ENCODE measurements at places on chromosomes 11 and 22.

GRCh38 chr11:58222721-58223120 lies 6.0 kb downstream of the OR10Q1 start:
- no peaks in the 10 kb centered on the region for H3K27me3 ChIP-seq
- H3K27ac ChIP-seq = no peak overlapping the region
- no peaks in the 10 kb centered on the region for H3K4me1 ChIP-seq
- DNase-seq = no peak
- H3K4me3 ChIP-seq = no peak overlapping the region

DNA sequence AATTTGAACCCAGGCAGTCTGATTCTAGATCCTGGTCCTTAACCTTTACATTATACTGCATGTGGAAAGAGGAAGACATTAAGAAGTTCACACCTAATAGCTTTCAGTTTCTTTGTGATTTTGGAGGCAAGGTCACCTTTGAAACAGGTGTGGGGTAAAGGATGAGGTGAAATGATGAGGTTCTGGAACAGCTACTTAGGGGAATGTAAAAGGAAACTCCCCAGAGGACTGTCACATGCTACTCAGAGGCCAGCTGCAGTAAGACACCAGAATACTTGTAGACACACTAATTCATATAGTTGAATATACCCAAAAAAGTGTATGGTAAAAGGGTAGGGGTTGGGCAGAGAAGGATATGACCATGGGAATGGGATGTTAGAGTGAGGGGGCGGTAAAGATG lies 5.4 kb downstream of the APIP start:
- no peaks in the 10 kb centered on the region for H3K27me3 ChIP-seq
- no peak overlapping the region for H3K4me3 ChIP-seq
- DNase-seq = no peak

DNA sequence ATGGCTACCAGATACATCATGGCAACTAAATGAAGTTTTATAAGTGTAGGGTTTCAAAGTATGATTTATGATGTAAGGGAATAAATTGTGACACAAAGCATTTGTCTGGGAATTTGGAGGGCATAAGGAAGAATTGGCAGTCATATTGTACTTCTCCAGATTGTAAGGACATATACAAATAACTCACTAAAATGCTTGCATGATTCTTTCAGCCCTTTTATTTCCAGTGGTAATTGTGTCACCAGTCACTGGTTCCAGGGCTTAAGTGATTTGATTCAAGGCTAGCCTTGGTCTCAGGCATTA lies 299.4 kb upstream of the ANO5 start:
- H3K4me3 ChIP-seq = no peak overlapping the region
- no peak overlapping the region for H3K27ac ChIP-seq
- no peaks in the 10 kb centered on the region for H3K4me1 ChIP-seq
- no peak for DNase-seq
- H3K27me3 ChIP-seq = no peaks in the 10 kb centered on the region

DNA sequence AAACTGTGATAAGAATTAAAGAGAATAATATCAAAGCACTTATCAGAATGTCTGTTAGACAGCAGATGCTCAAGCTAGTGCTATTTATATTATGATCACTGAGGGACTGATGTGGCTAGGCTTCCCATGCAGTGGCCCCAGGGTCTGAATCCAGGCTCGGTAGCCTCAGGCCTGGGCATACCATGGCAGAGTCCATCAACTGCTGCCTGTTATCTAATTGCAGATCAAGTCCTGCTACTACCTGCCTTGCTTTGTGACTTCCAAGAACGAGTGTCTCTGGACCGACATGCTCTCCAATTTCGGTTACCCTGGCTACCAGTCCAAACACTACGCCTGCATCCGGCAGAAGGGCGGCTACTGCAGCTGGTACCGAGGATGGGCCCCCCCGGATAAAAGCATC lies 57.5 kb downstream of the TIMP3 start:
- DNase-seq = no peak
- H3K36me3 ChIP-seq = no peaks in the 10 kb centered on the region
- peaks cover 5% of the 10 kb centered on the region for H3K4me1 ChIP-seq
- H3K4me3 ChIP-seq = no peak overlapping the region

GRCh38 chr11:34184505-34185015 lies 79.1 kb downstream of the NAT10 start:
- no peak overlapping the region for H3K4me3 ChIP-seq
- H3K4me1 ChIP-seq = peaks cover 31% of the 10 kb centered on the region
- no peak for DNase-seq

GRCh38 chr22:45664136-45664646 lies 7.4 kb upstream of the ATXN10 start:
- no peaks in the 10 kb centered on the region for H3K4me1 ChIP-seq
- H3K36me3 ChIP-seq = no peaks in the 10 kb centered on the region
- DNase-seq = no peak
- H3K27ac ChIP-seq = no peak overlapping the region
- H3K27me3 ChIP-seq = no peaks in the 10 kb centered on the region

All from neuronal stem cell (in vitro differentiated cells).